ENCODE measurements at places on chromosomes 5 and 9.

- no peak for DNase-seq
These were observed 103.3 kb upstream of the HMHB1 start for GRCh38 chr5:143708672-143709071.

DNA sequence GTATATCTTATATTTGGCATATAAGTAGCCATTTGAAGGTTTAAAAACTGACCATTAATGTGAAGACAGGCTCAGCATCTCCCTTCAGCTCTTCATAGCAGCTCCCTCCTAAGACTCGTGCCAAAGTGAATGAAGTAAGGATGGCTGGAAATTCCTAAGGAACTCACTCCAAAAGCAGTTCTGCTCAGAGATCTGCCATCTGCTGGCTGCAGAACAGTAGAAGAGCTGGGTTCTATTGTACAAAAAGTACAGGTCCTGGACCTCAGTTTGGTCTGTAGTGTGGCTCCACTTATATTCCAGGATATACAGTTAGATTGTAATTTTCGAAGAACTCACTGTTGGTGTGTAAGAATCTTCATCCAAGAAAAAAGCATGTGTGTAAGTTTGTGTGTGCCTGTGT lies 104.9 kb upstream of the RUSC2 start:
- peak; percentile 64 for DNase-seq

DNA sequence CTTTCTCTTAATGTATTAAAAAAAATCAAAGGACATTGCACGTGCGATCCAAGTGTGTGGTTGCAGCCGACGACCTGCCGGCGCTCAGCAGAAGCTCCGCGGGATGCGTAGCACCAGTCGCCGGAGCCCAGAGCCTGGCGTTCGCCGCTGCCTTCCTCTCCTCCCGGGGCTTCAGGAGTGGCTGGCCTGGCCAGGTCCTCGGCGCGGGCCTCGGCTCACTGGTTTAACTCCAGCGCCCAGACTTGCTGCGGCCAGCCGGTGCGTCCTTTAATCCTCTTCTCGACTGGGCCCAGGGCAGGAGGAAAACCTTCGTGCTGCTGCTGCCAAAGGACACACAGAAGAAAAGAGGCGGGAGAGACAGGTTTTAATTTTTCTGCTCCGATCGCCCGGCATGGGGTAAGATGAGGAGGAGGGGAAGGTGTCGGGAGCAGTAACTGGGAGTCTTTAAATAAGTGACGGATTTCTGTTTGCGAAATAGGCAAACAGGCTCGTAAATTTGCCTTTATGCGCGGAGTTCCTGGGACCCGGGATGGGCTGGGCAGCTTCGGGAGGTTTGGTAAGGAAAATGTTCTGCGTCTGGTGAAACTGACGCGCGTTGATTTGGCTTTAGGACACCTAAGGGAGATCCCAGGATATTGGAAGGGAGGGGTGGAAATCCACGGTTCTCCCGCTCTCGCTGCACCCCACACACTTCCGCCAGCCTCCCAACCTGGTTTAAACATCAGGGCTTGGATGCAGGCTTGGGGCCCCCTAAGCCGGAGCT lies 2.3 kb downstream of the HAND1 start:
- no peak for DNase-seq

GRCh38 chr5:2149195-2149539 lies 266.4 kb upstream of the IRX4 start:
- no peak for DNase-seq

DNA sequence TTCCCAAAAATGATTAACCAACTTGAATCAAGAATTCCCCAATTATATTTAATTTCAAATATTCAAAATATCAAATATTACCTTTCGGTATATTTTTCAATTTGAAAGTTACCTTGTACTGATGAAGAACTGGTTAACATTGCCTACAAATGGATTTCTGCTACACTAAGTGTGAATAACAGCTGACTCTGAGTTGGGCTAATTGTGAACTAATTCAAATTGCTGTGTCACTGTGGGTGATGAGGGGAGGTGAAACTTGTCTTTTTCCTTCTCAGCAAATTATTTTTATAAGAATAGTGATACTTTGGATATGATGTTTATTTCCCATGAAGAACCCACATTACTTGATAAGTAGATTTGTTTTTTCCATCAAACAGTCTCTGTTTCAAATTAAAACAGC lies 103.4 kb upstream of the RPS23 start:
- no peak for DNase-seq

- no peak for DNase-seq
These were observed 32.9 kb upstream of the FCN1 start for GRCh38 chr9:134950386-134951210.

GRCh38 chr9:86839522-86839921 lies 107.8 kb downstream of the GAS1 start:
- no peak for DNase-seq

DNA sequence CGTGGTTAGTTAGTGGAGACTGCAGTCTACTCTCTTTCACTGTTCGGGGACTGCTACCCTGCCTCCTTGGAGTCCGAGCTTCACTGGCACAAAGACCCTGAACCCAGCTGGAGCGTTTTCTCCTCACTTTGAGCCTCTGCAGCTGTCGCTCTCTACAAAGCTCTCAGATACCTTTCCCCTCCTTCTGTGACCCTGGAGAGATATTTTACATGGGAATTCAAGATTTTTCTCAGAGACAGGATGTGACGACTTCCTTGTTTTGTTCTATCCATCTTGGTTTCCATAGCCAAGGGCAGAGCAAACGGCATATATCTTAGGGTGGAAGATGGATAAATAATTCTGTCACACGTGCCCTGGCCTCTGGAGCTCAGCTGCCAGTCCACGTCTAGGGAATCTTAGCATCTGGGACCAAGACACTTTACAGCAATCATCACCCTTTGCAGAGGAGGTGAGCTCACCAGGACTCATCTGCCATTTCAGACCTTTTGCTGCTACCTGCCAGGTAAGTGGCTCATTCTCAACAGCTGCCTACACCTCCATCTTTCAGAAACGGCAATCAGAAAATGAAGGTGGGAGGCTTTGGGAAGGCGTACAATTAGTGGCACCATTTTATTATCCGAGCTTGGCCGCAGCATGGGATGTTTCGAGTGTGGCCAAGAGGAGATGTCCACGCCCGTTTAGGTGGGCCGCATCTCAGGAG lies at the start of gene BTNL9:
BTNL9 (plus strand) TSS at position 336 of the 700 bp plus-strand sequence. CDS start 5,224 bp downstream, outside the sequence.
- no peak for DNase-seq

- DNase-seq, result no peak
These were observed 21.8 kb downstream of the FYB1 start for GRCh38 chr5:39197556-39197955.

- DNase-seq, result no peak
These were observed 141.9 kb upstream of the IER5L start for GRCh38 chr9:129319938-129320481.

DNA sequence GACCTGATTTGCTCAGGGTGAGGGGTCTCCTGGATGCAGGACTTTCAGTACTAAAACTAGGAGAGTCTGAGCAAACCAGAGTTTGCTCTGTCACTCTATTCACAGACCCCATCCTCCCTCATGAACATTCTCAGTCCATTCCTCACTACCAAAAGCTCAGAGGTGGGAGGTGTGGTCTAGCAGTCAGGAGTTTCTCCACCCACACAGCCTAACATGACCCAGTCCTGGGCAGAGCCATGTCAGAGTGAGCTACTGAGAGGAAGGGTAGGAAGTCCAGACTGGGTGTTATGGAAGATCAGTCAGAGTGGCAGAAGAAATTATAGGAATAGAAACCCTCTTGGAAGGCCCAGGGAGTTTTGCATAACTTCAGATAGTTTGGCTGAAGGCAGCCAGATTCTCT lies 113.3 kb upstream of the GRAMD2B start:
- DNase-seq, result no peak

GRCh38 chr5:138732933-138733332 lies 20.3 kb upstream of the CTNNA1 start:
- DNase-seq, result no peak

DNA sequence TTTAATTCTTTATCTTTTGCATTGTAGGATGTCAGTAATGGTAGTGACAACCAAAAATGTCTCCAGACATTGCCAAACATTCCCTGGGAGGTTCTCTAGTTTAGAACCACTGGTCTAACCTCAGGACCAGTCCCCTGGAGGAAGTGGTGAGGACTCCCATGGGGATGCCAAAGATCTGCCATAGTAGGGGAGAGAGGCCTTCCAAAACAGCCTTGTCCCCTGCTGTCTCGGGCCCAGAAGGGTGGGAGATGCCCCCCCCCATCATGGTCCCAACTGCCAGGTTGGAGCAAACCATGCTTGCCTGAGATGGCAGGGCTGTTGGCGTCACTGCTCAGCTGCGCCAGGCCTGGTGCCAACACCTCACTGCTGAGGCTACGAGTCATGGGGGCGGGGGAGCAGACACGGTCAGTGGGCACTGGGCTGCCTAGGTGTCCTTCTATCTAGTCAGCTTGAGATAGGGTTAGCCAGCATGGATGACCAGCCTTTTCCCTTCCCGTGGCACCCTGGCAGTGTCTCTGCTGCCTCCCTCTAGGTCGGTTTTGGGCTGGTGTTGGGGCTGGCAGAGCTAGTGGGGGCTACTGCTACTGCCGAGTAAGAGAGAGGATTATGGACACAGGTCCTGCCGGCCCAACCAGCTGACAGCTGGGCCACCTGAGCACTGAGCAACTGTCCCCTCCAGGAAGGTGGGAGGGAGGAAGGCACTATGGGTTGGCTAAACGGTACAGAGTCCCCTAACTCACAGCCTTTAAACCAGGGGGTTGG lies 8.3 kb upstream of the CXXC5 start:
- no peak for DNase-seq

DNA sequence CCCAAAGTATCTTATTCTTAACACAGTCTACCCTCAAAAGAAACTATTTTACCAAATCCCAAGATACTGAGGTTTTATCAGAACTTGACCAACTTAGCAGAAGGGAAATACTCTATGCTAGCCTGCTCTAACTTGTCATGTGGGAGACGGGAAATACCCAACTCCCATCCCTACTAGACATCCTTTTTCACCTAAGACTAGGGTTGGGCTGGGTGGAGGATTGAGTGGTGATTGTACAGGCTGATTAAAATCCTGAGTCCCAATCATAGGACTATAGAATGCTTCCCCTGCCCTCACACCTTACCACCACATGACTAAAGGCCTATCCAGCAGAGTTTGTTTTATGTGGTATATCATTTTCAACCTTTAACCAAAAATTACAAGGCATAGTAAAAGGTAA lies 786.5 kb downstream of the TAF11L14 start:
- no peak for DNase-seq

- DNase-seq, result peak; percentile 83
These were observed at the start of gene TRIM52 for GRCh38 chr5:181260720-181261319. TSS of gene TRIM52 (minus strand) at chr5:181261143. CDS start at chr5:181260813, 330 bp downstream.

GRCh38 chr9:117334101-117334500 lies 80.8 kb downstream of the ASTN2 start:
- DNase-seq, result no peak

DNA sequence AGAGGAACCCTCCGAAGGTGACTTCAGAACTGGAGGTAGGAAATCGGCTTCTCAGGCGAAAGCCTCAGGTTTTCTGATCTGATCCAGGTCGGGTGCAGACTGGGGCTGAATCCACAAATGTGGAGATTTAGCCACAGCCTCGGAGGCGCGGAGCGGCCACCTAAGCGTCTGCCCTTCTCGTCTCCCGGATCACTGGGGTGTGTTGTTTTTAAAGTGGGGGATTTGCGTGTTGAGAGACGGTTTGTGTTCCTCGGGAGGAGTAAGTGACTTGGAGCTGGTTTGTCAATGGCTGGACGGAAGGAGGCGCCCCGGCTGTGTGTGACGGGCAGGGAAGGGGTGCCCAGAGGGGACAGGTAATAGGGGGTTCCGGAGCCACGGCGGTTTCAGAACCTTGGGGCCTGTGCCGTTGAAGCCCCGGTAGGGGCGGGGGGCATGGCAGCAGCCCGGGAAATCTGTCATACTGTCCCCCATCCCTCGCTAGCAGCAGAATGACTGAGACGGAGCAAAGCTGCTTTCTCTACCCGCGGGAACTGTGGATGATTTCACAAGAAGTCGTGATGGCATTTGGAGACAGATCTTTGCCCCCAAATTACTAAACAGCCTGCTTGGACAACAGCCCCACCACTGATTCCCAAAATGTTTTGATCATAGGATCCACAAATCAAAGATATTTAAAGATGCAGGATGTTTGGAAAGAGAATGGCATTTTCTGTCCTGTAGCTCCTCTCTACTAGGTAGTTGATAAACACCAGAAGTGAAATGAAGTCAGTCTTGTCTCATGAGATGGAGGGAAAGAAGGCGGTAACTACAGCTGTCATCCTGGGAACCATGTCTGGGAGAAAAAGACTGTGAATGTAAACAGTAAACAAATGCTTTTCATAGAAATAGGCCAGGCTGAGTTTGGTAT lies 216.5 kb downstream of the PDZD2 start:
- DNase-seq, result no peak

GRCh38 chr9:116247791-116248374 lies 94.3 kb downstream of the PAPPA start:
- no peak for DNase-seq

- no peak for DNase-seq
These were observed 128.2 kb upstream of the RASEF start for GRCh38 chr9:83191154-83191553.

DNA sequence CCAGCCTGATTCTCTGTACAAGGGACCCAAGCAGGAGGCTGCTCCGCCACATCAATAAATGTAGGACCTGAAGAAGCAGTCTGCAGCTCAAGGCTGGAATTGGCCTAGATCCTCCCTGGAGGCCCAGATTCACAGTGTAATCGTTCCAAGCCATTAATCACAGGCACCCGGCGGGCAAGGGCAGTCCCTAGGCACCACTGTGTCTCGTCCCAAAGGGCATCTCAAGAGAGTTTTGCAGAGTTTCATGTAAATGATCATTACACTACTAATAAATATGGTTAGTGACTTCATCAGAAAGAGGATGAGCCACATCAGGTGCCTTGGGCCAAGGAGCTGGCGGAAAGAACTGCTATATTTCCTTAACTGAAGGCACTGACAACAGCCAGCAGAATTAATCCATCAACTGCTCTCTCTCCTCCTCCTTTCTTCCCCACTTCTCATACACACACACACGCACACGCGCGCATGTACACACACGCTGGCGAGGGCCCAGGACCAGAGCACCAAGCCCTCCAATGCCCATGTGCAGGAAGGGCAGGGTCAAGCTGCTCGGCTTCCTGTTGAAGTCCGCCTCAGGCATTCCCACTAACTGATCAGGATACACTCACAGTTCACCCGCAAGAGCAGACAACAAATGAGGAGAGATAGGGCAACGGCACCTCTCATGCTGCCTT lies 33.9 kb downstream of the GNAQ start:
- DNase-seq, result no peak

DNA sequence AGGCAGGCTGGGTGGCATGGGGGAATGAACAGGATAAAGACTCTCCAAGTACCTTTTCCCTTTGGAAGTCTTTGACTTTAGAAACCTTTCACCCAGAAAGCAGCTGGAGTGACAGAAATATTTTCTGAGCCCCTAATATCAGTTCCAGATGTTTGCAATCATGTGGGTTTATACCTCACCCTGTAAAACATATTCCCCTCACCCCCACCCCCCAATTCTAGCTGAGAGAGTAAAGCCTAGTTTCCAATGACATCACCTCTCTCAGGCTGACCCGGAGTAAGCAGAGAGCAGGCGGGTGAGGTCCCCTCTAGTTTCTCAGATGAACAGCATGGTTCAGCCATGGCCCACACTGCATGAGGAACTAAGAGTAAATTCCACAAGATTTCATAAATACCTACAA lies 82.9 kb upstream of the TRIM32 start:
- DNase-seq, result no peak
